ENCODE measurements at places on chromosomes 16 and 17.

GRCh38 chr16:69497876-69498596 lies 67.7 kb upstream of the NFAT5 start:
- DNase-seq, result no peak

- no peak for DNase-seq
Observed at GRCh38 chr17:64106918-64107317, 23.0 kb downstream of the ERN1 start.

- DNase-seq, result no peak
Observed at GRCh38 chr17:7853691-7854038, 1.2 kb upstream of the TMEM88 start.

- DNase-seq, result no peak
Observed at GRCh38 chr16:72216767-72217166, 44.8 kb upstream of the PMFBP1 start.

DNA sequence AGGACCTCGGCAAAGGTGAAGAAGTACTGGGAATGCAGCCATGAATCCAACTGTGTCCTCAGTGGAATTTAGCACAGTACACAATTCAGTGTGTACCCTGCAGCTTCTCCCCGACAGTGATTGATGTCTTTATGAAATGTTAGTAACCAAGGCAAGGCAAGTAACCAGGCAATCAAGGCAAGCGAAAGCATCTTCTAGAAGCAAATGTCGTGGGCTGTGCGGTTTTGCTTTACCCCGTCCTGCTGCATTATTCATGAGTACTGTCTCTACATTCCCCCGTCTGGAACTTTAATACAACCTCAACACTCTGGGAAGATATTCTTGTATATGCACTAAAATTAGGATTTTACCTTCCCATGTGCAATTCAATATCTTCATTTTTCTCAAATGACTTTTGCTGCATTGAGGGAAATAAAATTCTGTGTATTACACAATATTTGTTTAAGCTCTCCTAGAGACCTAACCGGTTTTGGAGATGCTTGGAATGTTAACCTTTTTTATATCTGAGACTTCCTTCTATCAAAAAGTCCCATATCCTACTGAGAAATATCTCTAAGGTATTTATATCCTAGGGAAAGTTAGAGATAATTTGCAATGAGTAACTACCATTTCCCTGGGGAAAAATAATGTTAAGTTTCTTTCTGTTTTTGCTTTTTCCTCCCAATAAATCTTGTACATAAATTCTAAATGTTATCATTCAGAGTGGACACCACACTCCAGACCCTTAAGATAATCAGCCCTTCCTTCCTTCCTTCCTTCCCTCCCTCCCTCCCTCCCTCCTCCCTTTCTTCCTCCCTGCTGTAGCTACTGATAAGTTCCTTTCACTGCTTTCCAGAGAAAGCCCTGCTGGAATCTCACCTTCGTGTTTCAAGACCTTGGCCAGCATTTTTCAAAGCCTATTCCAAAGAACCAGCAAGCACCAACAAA lies 51.9 kb upstream of the ADORA2B start:
- peak; percentile 94 for DNase-seq

DNA sequence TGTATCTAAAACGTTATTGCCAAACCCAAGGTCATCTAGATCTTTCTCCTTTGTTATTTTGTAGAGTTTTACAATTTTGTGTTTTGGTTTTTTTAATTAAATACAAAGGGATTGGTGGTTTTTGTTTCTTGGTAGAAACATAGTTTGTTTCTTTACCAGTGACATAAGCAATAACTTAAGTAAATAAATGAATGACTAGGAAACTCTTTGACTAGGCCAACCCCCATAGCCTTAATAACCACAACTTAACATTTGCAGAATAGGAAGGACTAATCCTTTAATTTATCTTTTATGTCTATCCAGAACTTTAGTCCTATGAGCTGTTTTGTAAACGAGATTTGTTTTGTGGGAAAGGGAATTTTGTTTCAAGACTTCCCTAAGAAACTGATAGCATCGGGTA lies 162.5 kb downstream of the PRKCA start:
- peak; percentile 37 for DNase-seq

DNA sequence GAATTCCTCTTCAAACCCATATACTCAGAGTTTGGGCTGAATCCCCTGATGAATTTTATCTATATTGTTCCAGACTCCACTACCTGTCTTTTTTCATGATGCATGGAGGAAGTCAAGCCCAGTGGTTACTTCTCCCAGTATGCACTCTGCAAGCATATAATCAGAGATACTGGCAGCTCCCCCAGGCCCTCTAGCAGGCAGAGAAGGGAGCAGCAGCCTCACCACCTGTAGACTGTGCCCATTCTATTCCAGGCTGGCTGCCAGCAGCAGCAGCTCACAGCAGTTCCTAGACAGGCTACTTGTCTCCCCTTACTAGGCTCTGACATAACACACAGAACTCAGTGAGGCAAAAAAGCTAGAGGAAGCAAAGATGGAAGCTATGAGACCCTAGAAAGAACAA lies 3.4 kb downstream of the MKS1 start:
- DNase-seq, result peak; percentile 47

DNA sequence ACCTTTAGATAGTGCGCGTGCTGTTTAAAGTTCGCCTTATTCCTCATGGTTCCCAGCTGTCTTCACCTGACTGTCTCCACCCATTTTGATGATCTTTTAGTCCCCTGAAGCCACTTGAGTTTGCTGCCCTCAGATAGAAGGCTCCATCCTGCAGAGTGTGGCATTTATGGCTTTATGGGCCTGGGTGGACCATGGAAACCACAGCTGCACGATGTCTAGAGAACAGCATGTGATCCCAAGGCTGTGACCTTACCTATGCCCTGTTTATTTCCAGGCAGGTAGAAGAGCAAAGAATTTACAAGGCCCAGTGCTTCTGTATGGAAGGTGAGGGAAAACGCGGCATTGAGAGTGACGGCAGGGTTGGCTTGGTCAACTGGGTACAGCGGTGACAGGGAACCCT lies 356.9 kb downstream of the SLC39A11 start:
- DNase-seq, result no peak

DNA sequence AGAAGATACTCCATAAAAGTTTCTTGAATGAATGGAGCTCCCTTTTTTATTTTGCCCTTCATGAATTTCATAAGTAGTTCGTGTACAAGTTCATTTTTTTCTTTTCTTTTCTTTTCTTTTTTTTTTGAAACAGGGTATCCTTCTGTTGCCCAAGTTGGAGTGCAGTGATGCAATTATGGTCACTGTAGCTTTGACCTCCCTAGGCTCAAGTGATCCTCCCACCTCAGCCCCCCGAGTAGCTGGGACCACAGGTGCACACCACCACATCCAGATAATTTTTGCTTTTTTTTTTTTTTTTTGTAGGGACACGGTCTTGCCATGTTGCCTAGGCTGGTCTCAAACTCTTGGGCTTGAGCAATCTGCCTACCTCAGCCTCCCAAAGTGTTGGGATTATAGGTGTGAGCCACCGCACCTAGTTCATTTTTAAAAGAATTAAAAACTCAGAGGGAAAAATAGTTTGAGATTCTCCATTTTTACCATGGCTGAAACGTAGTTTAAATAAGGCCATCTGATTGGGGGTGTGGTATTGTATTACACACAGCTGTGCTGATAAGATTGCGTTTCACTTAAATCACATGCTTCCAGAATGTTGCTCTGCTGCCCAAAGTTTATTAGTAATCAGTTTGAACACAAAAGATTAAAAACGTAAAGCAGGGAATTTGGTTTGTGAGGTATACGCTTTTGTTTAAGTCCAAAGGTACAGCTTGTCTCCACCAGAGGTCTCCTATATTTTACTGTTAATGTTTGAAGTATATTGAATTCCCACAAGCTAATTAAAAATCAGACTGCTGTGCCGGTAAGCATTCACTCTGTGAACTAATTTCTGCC lies 154.1 kb downstream of the SOCS1 start:
- DNase-seq, result no peak

GRCh38 chr16:85517563-85518179 lies 95.5 kb upstream of the GSE1 start:
- no peak for DNase-seq

GRCh38 chr16:9275377-9275776 lies 183.9 kb downstream of the HAPSTR1 start:
- DNase-seq, result peak; percentile 15

- DNase-seq, result no peak
Observed at GRCh38 chr16:68309799-68310198, 947 bp downstream of the SLC7A6OS start.

GRCh38 chr17:62687997-62688396 lies 60.5 kb downstream of the MRC2 start:
- DNase-seq, result no peak

DNA sequence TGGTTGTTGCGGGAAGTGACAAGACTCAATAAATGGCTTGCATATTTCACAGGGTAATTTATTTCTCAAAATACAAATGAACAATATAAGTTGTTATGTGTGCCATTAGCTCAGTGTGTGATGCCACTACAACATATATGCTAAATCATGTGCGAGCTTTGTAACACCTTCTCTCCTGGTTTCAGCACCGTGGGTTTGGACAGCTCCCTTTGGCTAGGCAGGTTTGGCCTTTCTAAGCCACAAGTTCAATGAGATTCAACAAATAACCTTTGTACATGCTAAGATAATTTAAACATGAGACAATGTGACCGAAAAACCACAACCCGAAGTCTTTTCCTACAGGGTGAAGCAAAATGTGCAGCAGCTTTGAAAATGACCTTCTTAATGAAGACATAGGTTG lies 563.9 kb downstream of the TMEM114 start:
- peak; percentile 1 for DNase-seq

GRCh38 chr17:33121272-33121671 lies 129.6 kb downstream of the SPACA3 start:
- DNase-seq, result no peak

GRCh38 chr16:66471716-66472393 lies 44.8 kb downstream of the BEAN1 start:
- no peak for DNase-seq

- no peak for DNase-seq
Observed at GRCh38 chr17:1039123-1039507, 42.2 kb downstream of the TIMM22 start.

DNA sequence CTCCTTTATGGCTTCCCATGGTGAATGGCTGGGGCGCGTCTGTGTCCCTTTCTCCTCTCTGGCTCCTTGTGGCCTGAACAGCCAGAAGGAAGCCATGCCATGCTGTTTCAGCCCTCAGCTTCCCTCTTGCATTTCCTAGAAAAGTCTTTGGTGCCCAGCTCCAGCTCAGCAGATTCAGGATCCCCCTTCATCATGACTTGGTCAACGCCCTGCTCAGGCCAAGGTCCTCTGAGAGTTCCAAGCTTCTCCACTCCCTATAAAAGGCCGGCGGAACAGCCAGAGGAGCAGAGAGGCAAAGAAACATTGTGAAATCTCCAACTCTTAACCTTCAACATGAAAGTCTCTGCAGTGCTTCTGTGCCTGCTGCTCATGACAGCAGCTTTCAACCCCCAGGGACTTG lies at the start of gene CCL13:
TSS of gene CCL13 (plus strand) at position 287 of the 400 bp plus-strand sequence. CDS start at position 334, 47 bp downstream.
- DNase-seq, result no peak

DNA sequence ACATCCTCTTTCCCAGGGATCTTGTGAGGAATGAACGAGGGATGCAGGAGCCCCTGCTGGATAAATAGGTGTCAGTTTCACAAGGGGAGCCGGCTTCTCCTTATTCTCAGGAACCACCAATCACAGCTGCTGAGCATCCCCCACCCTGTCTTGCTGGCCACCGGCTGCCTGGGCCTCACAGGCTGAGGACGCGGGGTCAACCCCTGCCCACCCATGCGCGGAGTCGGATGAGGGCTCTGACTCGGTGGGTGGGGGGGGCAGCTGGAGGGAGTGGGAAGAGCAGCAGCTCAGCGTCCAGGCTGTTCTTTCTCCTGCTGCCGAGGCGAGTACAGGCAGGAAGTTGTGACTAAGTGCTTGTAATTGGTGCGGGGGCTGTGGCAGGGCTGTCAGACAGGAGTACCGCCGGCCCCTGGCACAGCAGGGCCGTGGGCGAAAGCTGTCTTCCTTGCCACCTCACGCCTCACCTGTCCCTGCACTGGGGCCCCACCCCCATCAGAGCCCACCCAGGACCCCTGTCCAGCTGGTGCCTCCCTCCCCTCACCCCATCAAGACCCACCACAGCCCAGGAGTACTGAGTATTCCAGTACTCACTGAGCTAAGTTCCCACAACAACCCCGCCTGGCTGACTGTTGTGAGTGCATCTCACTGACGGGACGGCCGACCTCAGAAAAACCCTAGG lies 11.0 kb upstream of the DPEP1 start:
- DNase-seq, result peak; percentile 66

DNA sequence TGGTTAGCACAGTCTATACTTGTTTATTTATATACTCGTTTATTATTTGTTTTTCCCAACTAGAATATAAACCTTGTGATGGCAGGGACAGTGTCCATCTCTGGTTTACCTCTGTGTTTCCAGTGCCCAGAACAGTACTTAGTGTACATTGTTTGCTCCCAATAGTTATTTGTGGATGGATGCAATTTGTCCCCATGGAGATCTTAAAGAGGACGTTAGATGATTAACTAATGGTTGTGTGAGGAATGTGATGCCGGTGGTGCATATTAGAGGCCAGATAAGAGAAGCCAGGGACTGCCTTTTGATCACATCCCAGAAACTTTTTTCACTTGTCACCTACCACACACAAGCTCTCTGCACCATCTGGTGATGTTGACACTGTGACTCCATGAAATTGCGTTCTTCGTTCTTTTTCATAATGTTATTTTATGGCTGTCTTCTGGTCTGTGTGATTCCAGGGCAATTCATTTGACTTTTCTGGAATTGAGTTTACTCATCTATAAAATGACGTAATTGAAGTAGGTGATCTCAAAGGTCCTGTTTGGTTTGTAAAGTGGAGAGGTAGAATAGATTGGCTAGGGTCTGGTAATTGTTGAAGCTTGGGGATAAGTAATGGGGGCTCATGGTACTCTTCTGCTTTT lies 1.2 kb downstream of the COX10 start:
- DNase-seq, result no peak

DNA sequence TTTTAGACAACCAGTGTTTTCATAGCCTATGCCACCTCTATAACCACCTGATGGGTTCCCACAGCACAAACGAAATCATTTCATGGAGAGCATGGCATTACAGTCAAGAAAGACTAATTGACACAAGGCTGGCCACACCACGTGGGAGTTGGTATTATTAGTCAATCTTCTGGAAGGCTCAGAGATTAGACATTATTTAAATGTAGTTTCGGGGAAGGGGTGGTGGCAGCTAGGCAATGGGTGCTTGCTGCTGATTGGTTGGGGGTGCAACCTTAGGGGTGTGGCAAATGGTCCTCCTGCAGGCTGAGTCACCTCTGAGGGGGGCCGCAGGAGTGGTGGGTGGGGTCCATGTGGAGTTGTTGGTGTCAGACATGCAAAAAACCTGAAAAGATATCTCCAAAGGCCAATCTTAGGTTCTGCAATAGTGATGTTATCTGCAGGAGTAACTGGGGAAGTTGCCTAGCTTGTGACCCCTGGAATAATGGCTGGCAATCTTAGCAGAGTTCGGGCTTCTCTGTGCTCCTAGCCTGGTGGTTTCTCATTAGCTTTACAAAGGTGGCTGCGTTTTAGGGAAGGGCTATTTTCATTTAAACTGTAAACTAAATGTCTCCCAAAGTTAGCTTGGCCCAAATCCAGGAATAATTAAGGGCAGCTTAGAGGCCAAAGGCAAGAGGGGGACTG lies 4.6 kb downstream of the TEN1 start:
- no peak for DNase-seq

- no peak for DNase-seq
Observed at GRCh38 chr16:68363658-68364521, 53.1 kb downstream of the PRMT7 start.

All from PC-3 (cell line).